ENCODE measurements at places on chromosomes 12 and 14.

DNA sequence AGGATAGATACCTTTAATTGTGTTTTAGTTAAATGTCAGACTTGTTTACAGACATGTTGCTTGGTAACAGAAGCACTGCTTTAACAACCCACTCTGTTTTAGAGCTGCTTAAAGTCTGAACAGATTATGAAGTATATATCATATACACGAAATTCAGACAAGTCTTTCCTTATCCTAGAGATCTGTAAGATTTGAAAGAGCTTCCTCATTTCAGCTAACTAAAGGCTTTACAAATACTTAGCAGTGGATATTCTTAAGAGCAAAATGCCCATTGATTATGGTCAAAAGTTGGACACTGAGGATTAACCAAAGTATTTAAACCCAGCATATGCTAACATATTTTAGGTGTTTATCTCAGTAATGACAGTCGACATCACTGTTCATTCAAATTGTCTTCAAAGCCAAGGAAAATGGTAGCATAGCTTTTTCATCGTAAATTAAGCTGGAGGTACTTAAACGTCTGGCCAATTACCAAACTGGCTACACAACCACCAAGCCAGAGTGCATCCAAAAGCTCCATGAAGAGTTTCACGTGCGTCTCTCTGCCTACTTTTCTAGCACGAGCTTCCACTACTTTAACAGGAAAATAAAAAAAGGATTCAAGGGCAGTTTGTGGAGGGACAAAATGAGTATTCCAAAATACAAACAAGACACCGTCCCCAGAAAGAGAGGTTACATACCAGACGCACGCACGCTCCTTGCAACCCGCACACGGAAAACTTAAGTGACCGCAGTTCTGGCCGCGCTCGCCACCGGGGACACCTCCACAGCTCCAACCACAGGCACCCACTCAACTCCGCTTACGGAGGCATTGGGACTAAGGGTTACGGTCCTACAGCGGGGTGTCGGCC is 565 bp downstream of the CEP83 start:
- no peak for DNase-seq

GRCh38 chr14:92964124-92965109 is 41.5 kb downstream of the CHGA start:
- DNase-seq, result no peak

DNA sequence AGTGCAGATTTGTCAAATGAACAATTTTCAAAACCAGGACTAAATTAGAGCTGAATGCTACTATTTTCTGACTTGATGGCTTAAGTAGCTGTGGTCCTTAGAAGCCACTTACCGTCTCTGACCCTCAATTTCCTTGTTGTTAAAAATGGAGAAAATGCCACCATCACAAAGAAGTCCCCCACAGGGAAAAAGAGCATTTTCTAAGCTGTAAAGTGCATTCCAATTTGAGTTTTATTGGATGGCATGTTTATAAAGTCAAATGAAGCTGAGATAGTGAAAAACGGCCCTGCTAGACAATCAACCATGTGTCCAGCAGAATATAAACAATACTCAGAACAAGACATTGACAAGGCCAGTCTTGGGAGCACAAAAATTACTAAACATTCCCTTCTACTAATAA is 53.6 kb downstream of the GOLGA5 start:
- no peak for DNase-seq

DNA sequence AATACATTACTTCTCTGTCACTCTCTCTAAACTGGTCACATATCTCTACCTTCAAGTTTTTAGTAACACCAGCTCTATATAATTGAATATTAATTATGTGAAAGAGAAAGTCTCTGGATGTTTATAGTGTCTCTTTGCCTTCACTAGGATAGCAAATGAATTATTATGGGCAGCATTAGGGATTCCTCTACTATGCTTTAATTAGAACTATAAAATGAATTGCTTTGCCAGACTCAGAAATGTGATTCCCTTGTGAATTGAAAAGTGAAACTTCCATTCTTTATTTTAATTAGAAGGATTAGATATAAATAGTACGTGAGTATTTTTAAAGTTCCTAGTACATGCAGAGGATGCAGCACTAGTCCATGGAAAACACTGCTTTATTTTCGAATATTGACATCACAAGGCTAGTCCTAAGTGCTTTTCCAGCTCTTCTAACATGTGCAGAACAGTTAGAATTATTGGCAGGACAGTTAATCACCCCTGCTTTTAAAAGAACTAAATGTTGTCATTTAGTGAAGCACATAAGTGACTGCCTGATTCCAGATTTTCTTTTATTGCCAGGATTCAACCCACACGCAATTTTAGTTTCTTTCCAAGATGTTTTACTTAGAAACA is 23.0 kb upstream of the REP15 start:
- DNase-seq, result no peak

DNA sequence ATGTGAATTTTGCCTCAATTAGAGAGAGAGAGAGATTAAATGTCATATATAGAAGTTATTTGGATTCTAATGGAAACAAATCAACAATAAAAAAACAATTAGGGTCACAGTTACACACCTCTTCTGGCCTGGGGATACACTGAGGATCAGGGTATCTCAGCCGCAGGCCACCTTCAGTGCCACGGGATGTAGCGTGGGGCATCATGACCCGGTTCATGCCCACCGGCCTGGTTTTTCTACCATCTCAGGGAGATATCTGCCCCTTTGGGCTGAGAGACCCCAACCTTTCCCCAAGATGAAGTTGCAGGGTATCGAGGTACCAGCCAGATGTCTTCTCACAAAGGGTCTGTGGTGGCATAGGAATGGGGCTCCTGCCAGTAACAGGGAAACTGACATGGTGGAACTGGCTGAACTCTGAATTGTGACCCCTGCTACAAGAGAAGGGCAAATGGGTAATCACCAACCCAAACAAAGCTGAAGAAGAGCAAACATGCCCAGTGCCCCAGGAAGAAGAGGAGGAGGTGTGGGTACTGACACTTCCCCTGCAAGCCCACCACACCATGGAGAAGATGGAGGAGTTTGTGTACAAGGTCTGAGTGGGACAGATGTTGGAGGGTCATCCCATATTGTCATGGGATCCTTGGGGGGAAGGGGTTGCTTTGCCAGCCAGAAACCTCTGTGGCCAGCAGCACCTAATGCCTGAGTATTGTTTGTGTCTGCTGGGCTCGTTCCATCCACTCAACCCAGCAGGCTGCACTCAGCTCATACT is 19.5 kb downstream of the SERPINA3 start:
- peak; percentile 45 for DNase-seq

DNA sequence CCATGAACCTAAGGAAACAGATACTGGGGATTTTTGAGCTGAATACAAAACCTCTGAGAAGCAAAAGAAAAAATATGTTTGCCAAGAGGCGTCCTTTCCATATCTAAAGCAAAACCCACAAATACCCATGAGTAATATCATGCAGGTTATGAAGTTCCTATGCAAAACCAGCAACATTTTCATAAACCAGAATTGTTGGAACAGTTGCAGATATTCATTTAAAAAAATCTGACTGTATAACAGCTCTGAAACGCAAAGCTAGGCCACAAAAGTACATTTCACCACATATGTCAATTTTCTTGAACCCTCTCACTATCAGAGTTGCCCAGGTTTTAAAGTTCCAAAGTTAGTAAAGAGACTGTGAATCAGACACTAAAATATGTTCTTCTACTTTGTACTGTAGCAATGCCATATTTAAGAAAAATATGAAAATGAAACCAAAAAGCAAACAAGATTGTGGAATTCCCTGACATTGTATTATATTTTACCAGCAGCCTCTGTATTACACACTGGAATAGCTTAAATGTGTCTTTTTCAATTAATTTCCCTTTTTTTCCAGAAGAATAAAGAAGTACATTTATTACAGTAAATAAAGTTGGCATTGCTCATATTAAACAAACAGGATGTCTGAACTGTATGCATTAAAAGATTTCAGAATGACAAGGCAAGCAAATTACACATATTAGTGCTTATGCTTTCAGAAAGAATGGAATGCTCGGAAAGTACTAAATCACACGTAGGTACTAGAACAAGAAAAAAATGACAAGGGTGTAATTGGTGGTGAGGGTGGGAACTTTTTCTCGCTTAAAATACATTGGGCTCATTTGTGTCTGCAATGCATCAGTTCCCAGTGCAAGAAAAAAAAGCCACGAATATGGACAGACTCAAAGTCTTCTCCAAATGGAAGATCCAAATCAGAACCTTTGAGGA is 33.6 kb upstream of the HIF1A start:
- no peak for DNase-seq

DNA sequence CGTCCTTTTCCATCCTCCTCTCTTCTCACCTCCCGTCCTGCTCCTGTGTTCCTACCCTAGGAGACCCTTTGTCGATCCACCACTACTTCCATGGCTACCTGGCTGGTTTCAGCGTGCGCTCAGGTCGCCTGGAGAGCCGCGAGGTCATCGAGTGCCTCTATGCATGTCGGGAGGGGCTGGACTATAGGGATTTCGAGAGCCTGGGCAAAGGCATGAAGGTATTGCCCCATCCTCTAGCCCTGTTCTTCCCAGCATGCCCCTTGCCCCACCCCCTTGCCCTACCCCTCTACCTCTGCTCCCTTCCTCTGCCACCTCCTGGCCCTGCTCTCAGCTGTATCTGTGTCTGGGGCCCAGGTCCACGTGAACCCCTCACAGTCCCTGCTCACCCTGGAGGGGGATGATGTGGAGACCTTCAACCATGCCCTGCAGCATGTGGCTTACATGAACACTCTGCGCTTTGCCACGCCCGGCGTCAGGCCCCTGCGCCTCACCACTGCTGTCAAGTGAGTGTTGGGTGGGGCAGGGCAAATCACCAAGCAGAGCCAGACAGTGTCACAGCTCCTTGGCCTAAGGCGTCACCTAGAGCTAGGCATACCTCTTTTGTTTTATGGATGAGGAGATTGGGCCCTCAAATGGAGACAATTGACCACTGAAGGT is 12.8 kb downstream of the CLSTN3 start:
- no peak for DNase-seq

DNA sequence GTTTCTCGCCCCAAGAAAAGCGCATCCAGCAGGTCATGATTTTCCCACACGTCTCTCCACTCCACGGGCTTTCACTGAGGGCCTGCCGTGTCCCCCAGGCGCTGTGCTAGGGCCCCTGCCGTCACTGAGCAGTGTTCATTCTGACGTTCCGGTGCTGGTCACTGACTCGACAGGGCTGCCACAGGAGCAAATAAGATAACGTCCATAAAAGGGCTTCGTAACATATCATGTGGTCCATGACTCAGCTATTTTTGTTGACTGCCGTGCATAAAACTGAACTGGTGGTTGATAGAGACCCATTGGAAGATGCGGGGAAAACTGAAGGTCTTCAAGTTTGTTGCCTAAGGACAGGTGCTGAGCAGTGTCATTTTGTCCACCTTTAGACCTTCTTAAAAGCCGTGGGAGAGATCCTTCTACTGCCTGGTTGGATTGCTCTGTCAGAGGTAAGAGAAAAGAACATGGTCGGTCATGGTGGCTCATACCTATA is 46.3 kb downstream of the ADGRD1 start:
- no peak for DNase-seq

DNA sequence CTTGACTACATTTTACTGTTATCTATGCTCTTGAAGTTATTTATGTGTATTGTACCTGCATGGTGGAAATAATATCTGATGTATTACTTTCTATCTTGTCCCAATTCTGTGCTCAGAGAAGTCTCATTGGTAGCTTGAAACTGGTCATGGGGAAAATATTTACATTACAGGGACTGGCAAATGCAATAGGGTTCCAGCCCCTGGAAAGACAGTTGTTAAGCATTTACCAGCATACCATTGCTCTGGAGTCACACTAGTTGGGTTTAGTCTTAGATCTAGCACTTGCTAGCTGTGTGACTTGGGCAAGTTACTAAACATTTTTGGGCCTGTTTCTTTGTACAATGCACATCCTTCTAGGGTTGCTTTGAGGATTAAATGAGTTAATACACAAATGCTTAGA is 86.3 kb upstream of the NRXN3 start:
- no peak for DNase-seq

DNA sequence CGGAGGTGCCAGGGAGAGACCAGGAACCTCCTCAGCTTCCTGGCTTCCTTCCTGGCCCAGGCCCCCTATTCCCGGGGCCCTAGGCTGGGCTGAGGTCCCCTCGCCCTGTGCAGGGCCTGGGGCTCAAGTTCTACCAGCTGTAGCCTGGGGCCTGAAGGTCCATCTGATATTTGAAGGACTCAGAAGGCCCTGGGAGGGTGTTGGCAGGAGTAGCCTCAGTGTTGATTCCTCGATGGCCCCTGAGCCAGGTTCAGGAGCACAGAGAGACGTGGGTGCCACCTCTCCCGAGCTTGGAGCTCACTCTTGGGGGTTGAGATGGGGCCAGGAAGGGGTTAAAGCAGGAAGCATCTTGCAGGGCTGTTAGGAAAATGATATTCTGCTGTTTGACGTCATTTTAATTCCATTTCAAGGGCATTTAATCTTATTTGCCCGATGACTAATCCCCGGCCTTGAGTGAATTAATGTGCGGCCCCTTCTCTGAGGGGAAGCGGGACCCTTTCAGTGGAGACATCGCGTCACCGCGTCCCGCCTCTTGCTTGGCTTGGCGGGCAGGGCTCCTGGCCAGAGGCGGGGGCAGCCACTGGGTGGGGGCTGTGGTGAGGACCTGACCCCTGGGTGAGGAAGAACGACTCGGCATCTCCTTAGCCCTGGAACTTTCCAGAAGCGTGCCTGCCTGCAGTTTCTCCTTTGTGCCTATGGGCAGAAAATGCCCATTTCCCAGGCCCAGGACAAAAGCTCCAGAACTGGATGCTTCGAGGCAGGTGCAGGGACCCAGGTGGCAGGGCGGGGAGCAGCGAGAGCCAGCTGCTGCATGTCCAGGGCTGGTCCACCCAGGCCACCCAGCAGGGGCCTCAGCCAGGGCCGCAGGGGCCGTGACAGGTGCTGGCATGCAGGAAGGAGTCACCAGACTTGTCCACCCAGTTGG is 158.3 kb downstream of the KIF26A start:
- peak; percentile 39 for DNase-seq

GRCh38 chr14:20469890-20470602 is 840 bp downstream of the PNP start:
- DNase-seq, result peak; percentile 83

GRCh38 chr14:34461334-34462131 is 507 bp downstream of the SPTSSA start:
- DNase-seq, result peak; percentile 73

DNA sequence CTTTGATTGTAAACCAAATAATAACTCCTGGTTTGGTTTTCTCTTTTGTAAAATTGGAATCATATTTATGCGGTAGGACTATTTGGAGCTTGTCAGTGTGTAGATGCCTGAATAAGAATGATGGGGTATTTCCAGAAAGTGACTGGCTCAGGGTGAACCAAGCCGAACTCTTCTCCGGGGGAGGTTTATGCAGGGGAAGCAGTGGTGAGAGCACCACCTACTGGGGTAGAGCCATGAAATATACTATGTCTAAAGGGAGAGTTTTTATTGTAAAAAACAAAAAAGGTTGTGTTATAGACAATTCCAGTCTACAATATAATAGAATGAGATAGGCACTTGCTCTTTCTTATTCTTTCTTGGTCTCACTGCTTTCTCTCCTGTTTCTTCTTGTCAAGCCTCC is 222.9 kb upstream of the SLC16A7 start:
- DNase-seq, result no peak

- DNase-seq, result no peak
Measured at GRCh38 chr12:558580-558979, 98.8 kb downstream of the B4GALNT3 start.

All from activated effector memory CD4-positive, alpha-beta T cell treated with anti-CD3 and anti-CD28 coated beads, Interleukin-2, amount 50 U/mL, for 16 hours (primary cell).